ENCODE measurements at places on chromosomes 11 and 22.

GRCh38 chr11:79488286-79488685 is 47.5 kb upstream of the TENM4 start:
- no peak for DNase-seq

DNA sequence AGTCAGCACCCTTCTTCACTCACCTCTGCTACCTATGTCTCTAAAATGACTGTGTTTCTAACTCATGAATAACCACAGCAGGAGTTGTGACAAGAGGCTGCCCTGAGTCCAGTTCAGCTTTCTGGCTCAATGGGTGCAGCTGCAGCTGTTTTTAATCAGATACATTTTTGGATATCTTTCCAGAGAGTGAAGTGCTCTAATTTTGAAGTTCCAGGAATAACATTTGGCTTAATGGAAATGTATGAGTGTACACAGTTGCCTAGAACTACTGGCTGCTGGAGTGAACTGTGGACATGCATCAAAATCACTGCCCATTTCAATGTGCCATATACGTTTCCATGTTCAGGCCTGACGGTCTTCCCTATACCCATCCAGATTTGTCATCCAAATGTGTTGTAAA is 769.5 kb upstream of the ANO3 start:
- no peak for DNase-seq

- no peak for DNase-seq
These were observed 20.8 kb downstream of the RELT start for GRCh38 chr11:73396985-73397384.

DNA sequence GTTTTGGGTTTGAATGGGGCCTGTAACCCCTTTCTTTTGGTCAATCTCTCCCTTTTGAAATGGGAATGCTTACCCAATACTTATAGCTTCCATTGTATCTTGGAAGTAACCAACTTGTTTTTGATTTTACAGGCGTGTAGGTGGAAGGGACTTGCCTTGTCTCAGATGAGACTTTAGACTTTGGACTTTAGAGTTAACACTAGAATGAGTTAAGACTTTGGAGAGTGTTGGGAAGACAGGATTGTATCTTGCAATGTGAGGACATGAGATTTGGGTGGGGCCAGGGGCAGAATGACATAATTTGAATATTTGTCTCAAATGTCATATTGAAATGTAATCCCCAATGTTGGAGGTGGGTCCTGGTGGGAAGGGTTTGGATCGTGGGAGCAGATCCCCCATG is 1466.9 kb downstream of the LRRC4C start:
- no peak for DNase-seq

DNA sequence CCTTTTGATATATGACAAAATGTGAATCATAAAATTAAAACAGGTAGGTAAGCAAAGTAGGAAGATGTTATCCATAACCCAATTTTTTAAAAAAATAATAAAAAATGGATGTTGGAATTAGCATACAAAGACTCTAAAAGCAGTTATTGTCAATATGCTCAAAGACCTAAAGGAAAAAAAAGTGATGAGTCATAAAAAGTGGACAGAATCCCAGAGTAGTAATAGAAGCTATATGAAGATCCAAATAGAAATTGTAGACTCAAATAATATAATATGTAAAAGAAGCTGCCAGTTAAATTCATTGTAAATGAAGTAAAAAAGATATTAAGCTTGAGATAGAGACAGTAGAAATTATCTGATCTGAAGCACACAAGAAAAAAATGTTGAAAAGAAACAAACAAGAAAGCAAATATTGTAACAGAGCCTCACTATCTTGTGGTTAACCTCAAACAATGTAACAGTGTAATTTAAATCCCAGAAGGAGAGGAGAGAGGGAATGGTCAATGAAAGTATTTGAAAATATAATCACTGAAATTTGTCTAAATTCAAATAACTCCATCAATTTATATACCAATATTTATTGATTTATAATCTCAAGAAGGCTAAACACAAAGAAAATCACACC is 773.4 kb upstream of the RAG2 start:
- DNase-seq: no peak

- DNase-seq: no peak
These were observed 123.0 kb downstream of the SGSM3 start for GRCh38 chr22:40493441-40493840.

DNA sequence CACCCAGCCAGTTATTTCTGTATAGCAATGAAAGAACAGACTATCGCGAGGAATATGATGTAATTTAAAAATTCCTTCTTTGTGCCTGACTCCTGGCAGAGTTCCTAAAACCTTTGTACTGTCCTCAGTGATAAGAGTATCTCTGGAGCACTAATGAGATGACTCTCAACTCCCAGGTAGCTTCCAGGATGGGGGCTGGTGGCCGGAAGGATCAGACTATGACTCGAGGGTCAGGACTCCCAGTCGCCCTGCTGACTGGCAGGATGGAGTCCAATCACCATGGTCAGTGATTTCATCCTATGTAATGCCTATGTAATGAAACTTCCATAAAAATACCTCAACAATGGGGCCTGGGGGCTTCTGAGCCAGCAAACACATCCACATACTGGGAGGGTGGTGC is 135.1 kb downstream of the SHANK2 start:
- DNase-seq: no peak

DNA sequence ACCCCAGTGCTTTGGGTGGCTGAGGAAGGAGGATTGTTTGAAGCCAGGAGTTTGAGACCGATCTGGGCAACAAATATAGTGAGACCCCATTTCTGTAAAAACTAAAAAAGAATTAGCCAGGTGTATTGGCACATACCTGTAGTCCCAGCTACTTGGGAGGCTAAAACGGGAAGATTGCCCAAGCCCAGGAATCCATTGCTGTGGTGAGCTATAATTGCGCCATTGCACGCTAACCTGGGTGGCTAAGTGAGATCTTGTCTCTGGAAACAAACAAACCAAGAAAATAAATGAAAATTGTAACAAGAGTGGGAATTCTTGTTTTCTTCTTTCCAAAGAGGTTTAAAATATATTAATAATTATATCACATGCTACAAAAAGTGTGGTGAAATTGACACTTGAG is 52.9 kb downstream of the DEPDC5 start:
- DNase-seq: no peak

Data from iris pigment epithelial cell (primary cell).